ENCODE measurements at places on chromosomes 6 and 20. TPM values are rescaled to one million over a fixed set of nuclear protein-coding genes. Genes with fewer than 3 reads are reported as not detected.
A peak's percentile ranks its signal among the peaks of the same experiment; 100 is the strongest.

GRCh38 chr20:34285450-34285849 lies 17.7 kb downstream of the AHCY start:
- H3K27me3 ChIP-seq = no peaks in the 10 kb centered on the region
- H3K4me3 ChIP-seq = no peak overlapping the region
- H3K36me3 ChIP-seq = peaks cover 44% of the 10 kb centered on the region
- no peak overlapping the region for H3K27ac ChIP-seq
- no peak for DNase-seq

CTNNBL1 gene
- total RNA-seq = 66.4 TPM

GRCh38 chr20:61757-62156 lies 25.7 kb upstream of the DEFB125 start:
- DNase-seq = no peak
- no peak overlapping the region for H3K27ac ChIP-seq
- no peaks in the 10 kb centered on the region for H3K36me3 ChIP-seq
- H3K4me3 ChIP-seq = no peak overlapping the region

- H3K4me3 ChIP-seq = no peak overlapping the region
- H3K27me3 ChIP-seq = no peaks in the 10 kb centered on the region
- no peak overlapping the region for H3K27ac ChIP-seq
- no peaks in the 10 kb centered on the region for H3K36me3 ChIP-seq
These were observed 19.1 kb downstream of the TGM3 start for GRCh38 chr20:2314759-2315439.

DNA sequence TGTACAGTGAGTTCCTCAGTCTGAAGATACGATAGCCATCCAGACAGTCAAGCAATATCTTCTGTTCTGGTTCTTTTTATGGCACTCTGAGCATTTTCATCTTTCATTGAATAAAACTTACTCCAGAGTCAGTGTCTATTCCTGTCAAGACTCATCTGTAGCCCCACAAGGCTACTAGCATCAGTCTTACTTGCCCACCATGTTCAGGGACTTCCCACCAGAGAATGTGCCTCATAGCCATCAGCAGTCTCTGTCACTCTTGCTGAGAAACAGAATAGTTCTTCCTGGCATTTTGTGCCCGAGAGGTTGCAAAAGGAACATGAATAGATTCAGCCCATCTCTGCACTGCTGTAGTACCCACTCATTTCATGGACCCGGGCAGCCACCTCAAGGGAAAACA lies 12.7 kb upstream of the DCBLD1 start:
- no peak overlapping the region for H3K4me3 ChIP-seq
- peaks cover 5% of the 10 kb centered on the region for H3K4me1 ChIP-seq
- DNase-seq = no peak
- peaks cover 37% of the 10 kb centered on the region for H3K27me3 ChIP-seq

GRCh38 chr20:36070451-36070850 lies 84.1 kb upstream of the EPB41L1 start:
- H3K36me3 ChIP-seq = no peaks in the 10 kb centered on the region
- H3K27ac ChIP-seq = no peak overlapping the region
- no peaks in the 10 kb centered on the region for H3K27me3 ChIP-seq
- no peak for DNase-seq
- no peak overlapping the region for H3K4me3 ChIP-seq

DNAAF9 gene
- total RNA-seq = 0.35 TPM

GATA5 gene
- total RNA-seq = not detected

- no peak overlapping the region for H3K4me3 ChIP-seq
- DNase-seq = peak; percentile 62
- H3K27ac ChIP-seq = peak overlapping the region; percentile 51
- H3K27me3 ChIP-seq = no peaks in the 10 kb centered on the region
These were observed 48.4 kb upstream of the NCOA3 start for GRCh38 chr20:47453167-47453782.

DNA sequence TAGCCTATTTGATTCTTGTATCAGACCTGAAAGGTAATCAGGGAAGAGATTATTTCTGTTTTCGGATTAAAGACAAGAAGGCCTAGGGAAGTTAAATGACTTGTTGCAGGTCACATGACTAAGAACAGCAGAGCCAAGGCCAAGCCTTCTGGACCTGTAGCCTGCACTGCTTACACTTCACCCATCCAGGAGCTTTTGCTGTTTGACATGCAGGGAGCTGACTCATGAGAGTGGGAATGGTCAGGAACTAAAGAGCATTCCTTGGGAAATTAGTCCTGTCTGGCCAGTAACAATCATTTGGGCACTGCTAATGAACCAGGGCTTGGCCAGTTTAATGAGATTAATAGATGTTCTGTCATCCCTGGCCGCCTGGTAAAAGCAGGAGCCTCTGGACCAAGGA lies 46.8 kb downstream of the EIF2S2 start:
- no peaks in the 10 kb centered on the region for H3K27me3 ChIP-seq
- H3K4me1 ChIP-seq = peaks cover 46% of the 10 kb centered on the region
- DNase-seq = no peak
- H3K27ac ChIP-seq = no peak overlapping the region

- no peaks in the 10 kb centered on the region for H3K4me1 ChIP-seq
- no peak for DNase-seq
- no peaks in the 10 kb centered on the region for H3K27me3 ChIP-seq
- H3K4me3 ChIP-seq = no peak overlapping the region
- no peak overlapping the region for H3K27ac ChIP-seq
These were observed 50.0 kb downstream of the DCDC2 start for GRCh38 chr6:24307881-24308280.

ID4 gene
- total RNA-seq = not detected

- peaks cover 35% of the 10 kb centered on the region for H3K4me1 ChIP-seq
- H3K27me3 ChIP-seq = no peaks in the 10 kb centered on the region
- DNase-seq = peak; percentile 83
- peak overlapping the region; percentile 93 for H3K27ac ChIP-seq
- peak overlapping the region; percentile 84 for H3K4me3 ChIP-seq
- peaks cover 14% of the 10 kb centered on the region for H3K36me3 ChIP-seq
These were observed 695 bp upstream of the TGIF2 start for GRCh38 chr20:36572701-36573102.

TGM3 gene
- total RNA-seq = not detected

- no peaks in the 10 kb centered on the region for H3K27me3 ChIP-seq
- no peak overlapping the region for H3K4me3 ChIP-seq
- H3K4me1 ChIP-seq = no peaks in the 10 kb centered on the region
These were observed 37.8 kb downstream of the PTPRT start for GRCh38 chr20:43151901-43152300.

ULBP2 gene
- total RNA-seq = 1.4 TPM

NOX3 gene
- not detected for total RNA-seq

DNA sequence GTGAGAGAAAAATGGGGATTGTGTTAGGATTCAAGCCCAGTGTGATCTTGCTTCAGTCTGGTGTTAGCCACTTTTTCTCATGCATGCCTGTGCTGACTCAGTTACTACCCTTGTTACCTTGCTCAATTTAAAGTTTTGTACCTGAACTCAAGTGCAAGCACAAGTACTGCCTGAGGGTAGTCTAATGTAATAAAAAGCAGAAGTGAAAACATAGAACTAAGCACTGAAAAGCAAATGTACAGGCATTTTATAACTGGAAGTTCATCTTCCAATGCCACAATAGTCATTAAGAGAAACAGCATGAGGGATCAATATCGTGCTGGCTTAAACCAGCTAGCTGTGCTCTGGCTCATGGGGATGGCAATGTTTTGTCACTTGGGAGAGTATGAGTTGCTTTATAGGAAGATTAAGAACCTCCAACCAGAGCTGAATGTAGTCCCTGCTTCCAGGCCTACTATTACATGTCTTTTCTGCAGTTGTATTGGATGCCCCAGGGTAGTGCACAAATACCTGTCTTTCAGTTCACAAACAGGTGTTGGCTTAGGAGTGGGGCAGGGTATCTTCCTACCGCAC lies 48.7 kb downstream of the SLC35F1 start:
- no peaks in the 10 kb centered on the region for H3K4me1 ChIP-seq
- H3K36me3 ChIP-seq = no peaks in the 10 kb centered on the region
- no peak overlapping the region for H3K4me3 ChIP-seq
- no peak for DNase-seq

GRCh38 chr6:3650076-3650958 lies 101.2 kb downstream of the PXDC1 start:
- no peaks in the 10 kb centered on the region for H3K27me3 ChIP-seq
- DNase-seq = no peak
- no peaks in the 10 kb centered on the region for H3K36me3 ChIP-seq
- no peaks in the 10 kb centered on the region for H3K4me1 ChIP-seq

GRCh38 chr20:38939686-38940085 lies 13.5 kb downstream of the FAM83D start:
- no peak overlapping the region for H3K27ac ChIP-seq
- DNase-seq = no peak
- H3K27me3 ChIP-seq = no peaks in the 10 kb centered on the region
- H3K4me1 ChIP-seq = no peaks in the 10 kb centered on the region
- H3K4me3 ChIP-seq = no peak overlapping the region

ADGRF4 gene
- total RNA-seq = not detected

GRCh38 chr6:149170564-149171452 lies 146.7 kb upstream of the TAB2 start:
- no peak overlapping the region for H3K27ac ChIP-seq
- DNase-seq = no peak

LY6G6F gene
- not detected for total RNA-seq

GRCh38 chr6:11429577-11429976 lies 108.0 kb upstream of the TMEM170B start:
- no peaks in the 10 kb centered on the region for H3K36me3 ChIP-seq
- peaks cover 32% of the 10 kb centered on the region for H3K4me1 ChIP-seq
- peak; percentile 41 for DNase-seq
- H3K27ac ChIP-seq = peak overlapping the region; percentile 25
- no peaks in the 10 kb centered on the region for H3K27me3 ChIP-seq
- H3K4me3 ChIP-seq = no peak overlapping the region

SLC22A3 gene
- total RNA-seq = not detected

DEFB114 gene
- total RNA-seq = not detected

GRCh38 chr6:143486752-143487151 lies 24.8 kb downstream of the FUCA2 start:
- DNase-seq = no peak
- H3K4me3 ChIP-seq = no peak overlapping the region
- no peaks in the 10 kb centered on the region for H3K27me3 ChIP-seq

GRCh38 chr20:7038029-7038428 lies 270.5 kb downstream of the BMP2 start:
- H3K4me1 ChIP-seq = no peaks in the 10 kb centered on the region
- H3K4me3 ChIP-seq = no peak overlapping the region
- H3K27me3 ChIP-seq = no peaks in the 10 kb centered on the region
- no peak for DNase-seq
- no peaks in the 10 kb centered on the region for H3K36me3 ChIP-seq
- no peak overlapping the region for H3K27ac ChIP-seq

DNA sequence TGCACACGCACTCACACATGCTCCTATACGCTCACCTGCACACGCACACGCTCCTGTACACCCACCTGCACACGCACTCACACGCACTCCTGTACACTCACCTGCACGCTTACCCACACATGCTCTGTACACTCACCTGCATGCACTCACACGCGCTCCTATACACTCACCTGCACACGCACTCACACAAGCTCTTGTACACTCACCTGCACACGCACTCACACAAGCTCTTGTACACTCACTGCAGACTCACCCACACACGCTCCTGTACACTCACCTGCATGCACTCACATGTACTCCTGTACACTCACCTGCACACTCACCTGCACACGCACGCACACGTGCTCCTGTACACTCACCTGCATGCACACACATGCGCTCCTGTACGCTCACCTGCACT lies 22.0 kb upstream of the TAF4 start:
- no peak overlapping the region for H3K4me3 ChIP-seq
- no peaks in the 10 kb centered on the region for H3K4me1 ChIP-seq
- H3K27me3 ChIP-seq = peaks cover 4% of the 10 kb centered on the region
- no peak overlapping the region for H3K27ac ChIP-seq
- no peak for DNase-seq

MACROD2 gene
- not detected for total RNA-seq

LTB gene
- 50.5 TPM for total RNA-seq

- no peak overlapping the region for H3K4me3 ChIP-seq
- no peaks in the 10 kb centered on the region for H3K27me3 ChIP-seq
- no peaks in the 10 kb centered on the region for H3K4me1 ChIP-seq
These were observed 242.1 kb downstream of the GJA1 start for GRCh38 chr6:121677571-121677970.

- H3K27me3 ChIP-seq = no peaks in the 10 kb centered on the region
- H3K27ac ChIP-seq = no peak overlapping the region
- H3K36me3 ChIP-seq = peaks cover 1% of the 10 kb centered on the region
- no peak overlapping the region for H3K4me3 ChIP-seq
These were observed 36.1 kb downstream of the GMDS start for GRCh38 chr6:2209226-2209809.

SSTR4 gene
- not detected for total RNA-seq

OPN5 gene
- total RNA-seq = not detected

GRCh38 chr6:111013144-111013915 lies 31.5 kb downstream of the RPF2 start:
- no peak overlapping the region for H3K4me3 ChIP-seq
- peaks cover 6% of the 10 kb centered on the region for H3K4me1 ChIP-seq
- DNase-seq = no peak
- no peaks in the 10 kb centered on the region for H3K27me3 ChIP-seq

RNASET2 gene
- 74.1 TPM for total RNA-seq

GRCh38 chr6:29521006-29521680 lies 33.4 kb upstream of the MAS1L start:
- no peak for DNase-seq
- H3K27me3 ChIP-seq = peaks cover 25% of the 10 kb centered on the region

DNA sequence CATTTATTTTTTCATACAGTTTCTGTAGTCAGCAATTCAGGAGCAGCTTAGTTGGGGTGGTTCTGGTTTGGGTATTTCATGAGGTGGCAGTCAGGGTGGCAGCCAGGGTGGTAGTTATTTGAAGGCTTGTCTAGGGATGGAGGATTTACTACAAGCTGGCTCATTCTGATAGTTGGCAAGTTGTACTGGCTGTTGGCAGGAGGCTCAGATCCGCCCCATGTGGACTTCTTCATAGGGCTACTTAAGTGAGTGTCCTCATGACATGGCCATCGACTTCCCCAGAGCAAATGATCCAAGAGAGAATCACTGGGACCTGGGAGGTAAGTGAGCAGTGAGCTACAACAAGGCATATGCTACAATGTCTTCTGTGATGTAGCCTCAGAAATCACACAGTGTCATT lies 22.4 kb upstream of the CDKAL1 start:
- H3K27ac ChIP-seq = no peak overlapping the region
- no peak for DNase-seq
- no peaks in the 10 kb centered on the region for H3K4me1 ChIP-seq
- no peaks in the 10 kb centered on the region for H3K36me3 ChIP-seq
- no peak overlapping the region for H3K4me3 ChIP-seq
